ENCODE measurements at places on chromosomes 1 and 21. TPM values are rescaled to one million over a fixed set of nuclear protein-coding genes. Genes with fewer than 3 reads are reported as not detected.

PROK1 gene
- total RNA-seq: 10.7 TPM

OLIG2 gene
- total RNA-seq: not detected

- no peaks in the 10 kb centered on the region for H3K36me3 ChIP-seq
- peaks cover 10% of the 10 kb centered on the region for H3K4me1 ChIP-seq
- no peak overlapping the region for H3K4me3 ChIP-seq
- H3K27me3 ChIP-seq: no peaks in the 10 kb centered on the region
Measured at GRCh38 chr1:10940451-10940804, 72.0 kb upstream of the TARDBP start.

- no peaks in the 10 kb centered on the region for H3K4me1 ChIP-seq
- H3K27ac ChIP-seq: no peak overlapping the region
- no peak overlapping the region for H3K4me3 ChIP-seq
- no peaks in the 10 kb centered on the region for H3K27me3 ChIP-seq
- no peak for DNase-seq
Measured at GRCh38 chr1:211483896-211484612, 7.9 kb downstream of the RD3 start.

ZNF670 gene
- total RNA-seq: 4.7 TPM

GRCh38 chr1:18032172-18032859 is 75.3 kb upstream of the IGSF21 start:
- peaks cover 2% of the 10 kb centered on the region for H3K27me3 ChIP-seq
- no peaks in the 10 kb centered on the region for H3K4me1 ChIP-seq
- no peaks in the 10 kb centered on the region for H3K36me3 ChIP-seq
- no peak overlapping the region for H3K27ac ChIP-seq
- H3K4me3 ChIP-seq: no peak overlapping the region
- no peak for DNase-seq

DNA sequence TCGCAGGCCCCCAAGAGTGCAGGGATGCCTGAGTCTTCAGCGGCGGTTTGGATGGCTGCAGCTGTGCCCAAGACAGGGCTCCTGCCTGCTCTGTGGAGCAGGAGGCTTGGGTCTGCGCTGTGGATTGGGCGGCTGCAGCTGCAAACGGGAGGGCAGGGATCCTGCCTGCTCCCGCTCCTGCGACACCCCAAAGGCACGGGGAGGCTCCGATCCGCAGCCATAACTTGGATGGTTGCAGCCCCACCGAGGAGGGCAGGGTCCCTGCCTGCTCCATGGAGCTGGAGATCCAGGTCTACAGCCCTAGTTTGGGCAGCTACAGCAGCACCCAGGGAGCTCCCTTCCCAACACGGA is 898.8 kb upstream of the NEGR1 start:
- no peak for DNase-seq
- H3K36me3 ChIP-seq: no peaks in the 10 kb centered on the region
- no peaks in the 10 kb centered on the region for H3K4me1 ChIP-seq
- H3K4me3 ChIP-seq: no peak overlapping the region

MANEAL gene
- total RNA-seq: 11.2 TPM

Data from prostate gland (tissue), 2 donors.